NCI-H226 (cell line): ENCODE measurements at places on chromosomes 12 and 14.

DNA sequence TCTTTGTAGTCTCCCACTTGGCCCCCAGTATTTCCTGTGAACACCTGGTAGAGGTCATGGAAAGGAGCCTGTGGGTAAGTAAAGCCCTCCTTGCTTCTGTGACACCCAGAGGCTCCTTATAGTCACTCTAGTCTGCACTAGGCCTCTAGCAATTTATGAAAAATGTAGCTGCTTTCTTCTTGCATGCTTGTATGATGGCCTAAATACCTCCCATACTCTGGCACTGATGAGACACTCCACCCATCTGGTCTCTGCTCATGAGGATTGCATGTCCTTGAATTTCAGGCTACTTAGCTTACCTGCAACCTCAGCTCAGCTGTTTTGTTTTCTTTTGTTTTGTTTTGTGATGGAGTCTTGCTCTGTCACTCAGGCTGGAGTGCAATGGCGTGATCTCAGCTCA, 4.6 kb upstream of the A2ML1 start:
- DNase-seq = no peak

DNA sequence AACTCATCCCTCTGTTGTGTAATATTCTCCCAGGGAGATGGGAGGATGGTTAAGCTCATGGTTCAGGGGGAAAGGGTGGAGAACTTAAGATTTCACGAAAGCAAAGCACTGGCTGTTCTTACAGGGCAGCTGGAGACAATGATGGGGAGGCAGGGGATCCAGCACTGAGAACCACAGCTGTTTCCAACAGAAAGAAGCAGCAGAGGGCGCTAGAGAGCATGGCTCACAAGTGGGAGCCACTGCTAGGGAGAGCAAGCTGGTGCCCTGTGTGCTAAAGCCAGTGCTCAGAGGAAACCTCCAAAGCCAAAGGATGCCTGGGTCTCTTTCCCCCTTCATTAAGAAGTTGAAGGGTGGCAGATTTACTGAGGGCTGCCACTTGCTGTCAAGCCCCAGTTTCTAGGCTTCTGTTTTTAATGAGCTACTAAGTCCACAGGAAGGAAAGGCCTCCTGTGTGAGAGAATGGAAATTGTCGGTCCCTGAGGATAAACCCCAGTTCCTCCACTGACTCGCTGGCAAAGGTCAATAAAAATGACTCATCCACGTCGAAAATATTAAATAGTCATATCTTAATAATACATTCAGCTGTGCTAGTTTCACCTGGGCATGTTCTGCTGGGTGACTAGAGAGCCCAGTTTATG, 199.7 kb downstream of the ANO2 start:
- peak; percentile 21 for DNase-seq

- peak; percentile 97 for DNase-seq
These were observed 214.4 kb upstream of the DIO2 start for GRCh38 chr14:80425686-80426085.

- no peak for DNase-seq
These were observed at the start of gene DCAF5 for GRCh38 chr14:69152902-69153151. Gene DCAF5 (minus strand): TSS chr14:69153119. CDS start chr14:69152978, 141 bp downstream.

- DNase-seq = peak; percentile 47
These were observed 111.9 kb upstream of the CCDC175 start for GRCh38 chr14:59688224-59689170.

- DNase-seq = no peak
These were observed 211.8 kb upstream of the HMGA2 start for GRCh38 chr12:65612440-65612839.

DNA sequence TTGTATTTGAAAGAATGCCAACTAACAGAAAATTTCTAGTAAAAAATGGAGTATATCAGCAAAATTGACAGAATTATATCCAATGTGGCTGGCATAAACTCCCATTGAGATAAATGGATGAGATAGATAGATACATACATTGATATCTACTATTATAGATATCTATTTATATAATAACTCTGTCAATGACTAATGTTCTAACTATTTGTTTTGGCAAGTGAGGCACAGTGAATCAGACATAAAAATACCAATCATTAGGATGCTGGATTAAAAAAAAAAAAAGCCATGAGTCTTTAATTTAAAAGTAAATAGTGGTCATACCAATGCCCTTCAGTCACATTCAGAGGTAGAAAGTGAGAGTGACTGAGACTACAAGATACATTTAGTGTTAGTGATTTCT, 33.7 kb upstream of the GLIPR1 start:
- DNase-seq = peak; percentile 36

DNA sequence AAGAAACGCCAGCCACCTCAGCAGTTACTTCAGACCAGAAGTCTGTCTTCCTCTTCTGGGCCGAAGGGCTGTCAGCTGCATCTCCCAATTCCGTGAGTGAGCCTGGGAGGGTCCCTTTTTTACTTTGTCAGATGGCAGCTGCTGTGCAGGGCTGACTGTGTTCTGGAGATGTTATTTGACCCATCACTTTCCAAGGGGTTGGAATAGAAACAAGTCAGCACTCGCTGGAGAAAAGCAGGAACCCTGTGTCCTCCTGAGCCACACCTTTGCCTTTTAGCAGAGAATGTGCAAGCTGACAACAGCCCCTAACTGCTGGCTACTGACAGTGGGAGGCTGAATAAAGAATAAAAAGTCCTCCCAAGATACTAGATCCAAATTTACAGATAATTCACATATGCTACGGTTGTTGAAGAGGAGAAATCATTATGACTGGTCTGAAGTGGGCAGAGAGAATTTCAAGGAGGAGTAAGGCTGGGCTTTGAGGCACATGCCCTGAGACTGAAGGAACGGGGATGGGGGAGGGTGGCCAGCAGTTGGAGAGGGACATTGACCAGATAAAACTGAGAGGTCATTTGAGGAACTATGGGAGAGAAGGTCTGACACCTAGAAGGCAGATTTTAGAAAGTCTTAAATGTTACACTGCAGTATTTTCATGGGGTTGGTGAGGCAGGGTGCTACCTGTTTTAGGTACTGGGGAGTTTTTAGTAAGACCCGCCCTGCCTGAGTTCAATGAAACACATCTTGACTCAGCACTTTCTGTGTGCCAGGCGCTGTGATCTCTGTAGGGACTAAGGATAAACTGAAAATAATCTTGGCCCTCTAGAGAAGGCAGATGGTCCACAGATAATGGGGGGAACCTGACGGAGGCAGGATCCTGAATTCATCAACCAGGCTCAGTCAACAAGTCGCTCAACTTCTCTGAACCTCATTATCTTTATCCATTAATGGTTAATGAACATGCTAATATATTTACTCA, 27.4 kb downstream of the FAM234B start:
- DNase-seq = no peak
